ENCODE measurements at places on chromosomes 2 and 18. TPM values are rescaled to one million over a fixed set of nuclear protein-coding genes. Genes with fewer than 3 reads are reported as not detected.

PDE1A gene
- total RNA-seq: 5.8 TPM

DCDC2C gene
- 0.66 TPM for total RNA-seq

ZNF892 gene
- 3.1 TPM for total RNA-seq

LINC00305 gene
- not detected for total RNA-seq

CERKL gene
- not detected for total RNA-seq

ASAP2 gene
- 14.0 TPM for total RNA-seq

IKZF2 gene
- total RNA-seq: 5.3 TPM

ATP8B1 gene
- total RNA-seq: 11.7 TPM

KLHL14 gene
- total RNA-seq: 0.04 TPM

ANKAR gene
- 5.3 TPM for total RNA-seq

EFEMP1 gene
- total RNA-seq: 49.2 TPM

TDRD15 gene
- not detected for total RNA-seq

ACTG2 gene
- total RNA-seq: 0.52 TPM

ARHGEF4 gene
- total RNA-seq: 5.7 TPM

SATB2 gene
- total RNA-seq: 2.3 TPM

BIRC6 gene
- 51.8 TPM for total RNA-seq

POTEI gene
- total RNA-seq: not detected

OTX1 gene
- not detected for total RNA-seq

CASP10 gene
- 5.1 TPM for total RNA-seq

KIAA2012 gene
- not detected for total RNA-seq

NFATC1 gene
- total RNA-seq: 20.8 TPM

REG3G gene
- 0.35 TPM for total RNA-seq

DSG1 gene
- total RNA-seq: 1.1 TPM

FAM237A gene
- 2.7 TPM for total RNA-seq

DHRS9 gene
- 4.1 TPM for total RNA-seq

MAPRE2 gene
- total RNA-seq: 162 TPM

CYRIA gene
- total RNA-seq: 2.6 TPM

CHRND gene
- total RNA-seq: 0.57 TPM

REG3A gene
- not detected for total RNA-seq

NPHP1 gene
- total RNA-seq: 7.0 TPM

ATRAID gene
- 158 TPM for total RNA-seq

KCNJ13 gene
- total RNA-seq: not detected

All from heart right ventricle (tissue), 16 donors.